Right hindlimb (tissue), 1 donor: ENCODE measurements at places on chromosomes 2 and 18.

DNA sequence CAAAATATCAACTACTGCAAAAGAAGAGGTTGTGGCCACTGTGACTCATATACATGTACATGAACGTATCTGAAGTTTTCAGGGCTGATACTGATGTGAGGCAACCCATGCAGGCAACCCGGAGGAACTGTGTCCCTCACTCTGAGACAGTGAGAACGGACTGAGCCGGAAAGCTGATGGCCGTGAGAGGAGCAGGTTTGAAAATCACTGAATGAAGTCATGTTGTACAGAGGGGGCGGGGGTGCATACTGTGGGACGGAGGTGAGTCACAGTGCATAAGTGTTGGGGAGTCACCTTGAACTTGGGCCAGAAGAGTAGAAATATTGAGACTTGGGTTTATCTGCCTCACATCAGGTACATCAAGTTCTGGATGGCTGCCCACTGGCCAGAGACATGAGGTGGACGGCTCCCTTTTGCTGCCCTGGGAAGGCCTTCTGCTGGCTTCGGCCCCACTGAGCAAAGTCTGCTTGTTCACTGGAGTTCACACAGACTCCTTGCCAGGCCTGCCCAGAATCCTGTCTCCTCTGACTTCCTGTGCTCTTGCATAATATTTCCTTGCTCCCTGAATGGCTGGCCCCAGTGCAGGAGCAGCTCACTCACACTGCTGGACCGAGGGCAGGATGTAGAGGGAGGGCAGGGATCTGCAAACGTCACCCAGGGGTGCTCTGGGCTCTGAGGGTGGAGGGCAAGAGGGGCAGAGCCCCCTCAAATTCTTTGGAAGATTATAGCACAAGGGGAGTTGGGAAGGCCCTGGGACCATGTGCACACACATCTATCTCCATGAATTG lies 18.1 kb downstream of the EPAS1 start:
- DNase-seq, result peak; percentile 76

DNA sequence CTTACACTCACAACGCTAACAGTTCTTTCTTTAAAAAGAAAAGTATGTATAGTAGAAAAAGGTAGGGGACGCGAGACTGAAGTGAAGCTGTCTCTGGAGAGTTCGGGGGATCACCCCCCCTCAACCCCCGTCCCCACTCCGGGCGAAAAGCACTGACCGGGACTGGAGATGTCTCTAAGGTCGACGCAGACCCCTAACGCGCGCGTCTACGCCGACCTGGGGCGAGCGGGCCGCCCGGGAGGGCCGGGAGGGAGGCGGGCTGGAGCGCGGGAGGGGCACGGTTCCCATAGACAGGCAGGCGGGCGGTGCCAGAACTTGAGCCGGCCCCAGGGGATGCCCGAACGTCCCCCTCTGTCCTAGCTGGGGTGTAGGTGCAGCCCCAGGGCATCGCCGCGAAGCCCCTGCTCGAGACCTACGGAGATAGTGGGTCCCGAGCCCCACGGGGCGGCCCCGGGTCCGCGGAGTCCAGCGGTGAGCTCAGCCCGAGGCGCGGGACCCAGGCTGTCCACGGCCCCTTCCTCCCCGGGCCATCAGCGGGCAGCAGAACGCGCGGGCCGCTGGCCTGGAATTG lies 82.2 kb downstream of the CHRNA1 start:
- peak; percentile 69 for DNase-seq

DNA sequence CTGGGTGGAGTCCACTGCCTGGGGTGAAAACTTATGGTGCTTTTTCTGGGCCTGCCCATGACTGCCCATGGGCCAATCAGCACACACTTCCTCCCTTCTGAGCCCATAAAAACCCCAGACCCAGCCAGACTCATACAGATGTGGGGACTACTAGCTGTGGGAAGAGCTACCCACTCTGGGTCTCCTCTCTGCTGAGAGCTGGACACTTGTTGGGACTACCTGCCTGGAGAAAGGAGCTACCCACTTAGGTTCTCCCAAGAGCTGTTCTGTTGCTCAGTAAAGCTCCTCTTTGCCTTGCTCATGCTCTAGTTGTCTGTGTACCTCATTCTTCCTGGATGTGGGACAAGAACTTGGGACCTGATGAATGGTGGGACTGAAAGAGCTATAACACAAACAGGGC lies 119.6 kb upstream of the SLC38A11 start:
- no peak for DNase-seq

GRCh38 chr2:189959450-189959849 lies 103.1 kb downstream of the MSTN start:
- DNase-seq, result peak; percentile 36

DNA sequence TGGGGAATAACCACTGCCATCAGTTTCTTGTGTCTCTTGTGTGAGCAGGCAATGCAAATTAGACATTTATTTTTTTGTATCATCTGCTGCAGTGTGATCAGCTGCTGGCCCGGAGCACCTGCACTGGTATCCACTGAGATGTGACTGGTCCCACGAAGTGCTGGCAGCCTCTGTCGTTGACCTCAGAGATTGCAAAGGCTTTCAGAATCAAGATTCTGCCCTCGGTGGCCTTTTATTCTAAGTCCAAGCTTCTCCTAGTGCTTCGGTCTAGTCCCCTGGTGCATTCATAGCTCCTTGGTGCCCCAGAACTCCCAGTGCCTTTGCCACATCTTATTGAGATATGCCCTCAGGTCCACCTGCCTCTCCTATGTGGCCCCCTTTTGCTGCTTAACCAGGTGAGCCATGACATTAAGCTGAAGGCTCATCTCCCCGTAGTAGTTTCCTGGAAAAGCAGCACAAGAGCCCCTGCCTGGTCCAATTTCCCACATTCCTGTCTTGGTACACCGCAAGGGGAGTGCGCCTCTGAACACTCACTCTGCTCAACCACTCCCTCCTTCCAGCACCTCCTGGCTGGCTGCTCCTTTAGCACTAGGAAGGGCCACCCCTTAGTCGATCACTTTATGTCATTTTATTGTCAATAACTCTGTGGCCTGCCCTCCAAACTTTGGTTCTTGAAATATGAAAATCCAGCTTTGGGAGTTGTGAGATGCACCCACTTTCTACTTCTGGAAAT lies 27.1 kb upstream of the MARCO start:
- no peak for DNase-seq

- no peak for DNase-seq
Observed at GRCh38 chr2:118061135-118061955, 26.9 kb upstream of the INSIG2 start.

DNA sequence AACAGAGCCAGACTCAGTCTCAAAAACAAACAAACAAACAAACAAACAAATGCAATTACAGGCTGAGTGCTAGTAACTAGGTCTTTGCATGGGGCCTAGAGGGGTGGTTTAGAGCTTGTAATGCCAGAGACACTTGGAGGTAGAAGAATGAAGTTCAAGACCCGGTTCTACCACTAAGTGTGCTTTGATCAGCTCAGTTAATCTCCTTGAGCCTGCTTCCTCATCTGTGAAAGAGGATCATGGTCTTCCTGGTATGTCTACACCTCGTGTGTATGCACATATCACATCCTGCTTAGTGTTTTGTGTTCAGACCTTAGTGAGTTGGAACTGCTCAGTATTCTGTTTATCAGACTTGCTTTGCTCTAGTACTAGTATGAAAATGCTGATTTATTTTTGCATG lies 4.8 kb upstream of the ATP6V1C2 start:
- DNase-seq, result no peak

DNA sequence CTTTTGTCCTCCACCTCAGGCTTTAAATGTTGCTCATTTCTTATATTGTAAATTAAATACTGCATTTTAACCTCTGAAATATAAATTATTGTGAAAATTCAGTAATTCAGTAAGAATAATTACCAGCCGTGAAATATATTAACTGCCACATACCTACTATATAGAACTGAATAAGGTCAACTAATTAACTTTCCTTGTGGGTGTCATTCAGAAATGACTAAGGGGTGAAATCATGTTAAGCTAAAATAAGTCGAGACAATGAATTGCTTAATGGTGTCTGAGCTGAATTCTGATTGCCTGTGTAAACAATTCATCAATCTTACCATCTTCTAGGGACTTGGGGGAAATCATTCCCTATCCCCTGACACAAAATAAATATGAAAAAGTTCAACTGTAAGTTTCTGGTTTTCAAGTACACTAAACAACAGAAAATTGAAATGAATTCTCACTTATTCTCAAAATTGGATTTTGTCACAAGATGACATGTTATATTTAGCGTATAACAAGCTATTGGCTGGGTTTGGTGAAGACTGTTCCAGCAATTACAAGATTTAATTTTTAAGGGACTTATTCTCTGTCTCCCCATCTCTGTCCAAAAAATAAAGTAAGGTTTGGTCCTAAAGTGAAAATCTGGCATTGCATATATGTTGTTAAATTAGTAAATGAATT lies 255.1 kb downstream of the METTL4 start:
- no peak for DNase-seq

DNA sequence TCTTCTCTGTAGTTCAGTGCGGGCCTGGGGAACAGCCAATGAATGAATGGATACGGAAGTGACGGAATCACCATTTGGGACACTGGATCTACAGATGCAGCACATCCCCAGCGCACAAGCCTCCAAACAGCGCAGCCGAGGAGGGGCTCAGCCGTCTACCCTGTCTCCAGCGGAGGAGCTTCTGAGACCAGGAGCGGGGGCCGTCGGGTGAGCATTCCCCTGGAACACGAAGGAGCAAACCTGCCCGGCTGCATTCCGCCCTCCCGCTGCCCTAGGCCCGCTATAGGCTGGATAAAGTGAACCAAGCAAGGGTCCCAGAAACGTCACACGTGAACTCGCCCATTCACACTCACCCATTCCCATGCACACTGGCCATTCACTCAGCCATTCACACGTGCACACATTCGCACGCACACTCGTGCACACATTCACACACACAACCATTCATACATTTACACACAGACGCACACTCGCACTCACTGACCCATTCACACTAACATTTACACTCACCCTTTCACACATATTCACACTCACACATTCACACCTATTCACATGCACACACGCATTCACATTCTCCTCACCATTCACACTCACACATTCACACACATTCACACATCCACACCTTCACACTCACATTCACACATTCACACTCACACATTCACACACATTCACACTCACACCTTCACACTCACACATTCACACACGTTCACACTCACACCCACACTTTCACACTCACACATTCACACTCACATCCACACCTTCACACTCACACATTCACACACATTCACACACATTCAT lies 63.4 kb downstream of the BIN1 start:
- no peak for DNase-seq

DNA sequence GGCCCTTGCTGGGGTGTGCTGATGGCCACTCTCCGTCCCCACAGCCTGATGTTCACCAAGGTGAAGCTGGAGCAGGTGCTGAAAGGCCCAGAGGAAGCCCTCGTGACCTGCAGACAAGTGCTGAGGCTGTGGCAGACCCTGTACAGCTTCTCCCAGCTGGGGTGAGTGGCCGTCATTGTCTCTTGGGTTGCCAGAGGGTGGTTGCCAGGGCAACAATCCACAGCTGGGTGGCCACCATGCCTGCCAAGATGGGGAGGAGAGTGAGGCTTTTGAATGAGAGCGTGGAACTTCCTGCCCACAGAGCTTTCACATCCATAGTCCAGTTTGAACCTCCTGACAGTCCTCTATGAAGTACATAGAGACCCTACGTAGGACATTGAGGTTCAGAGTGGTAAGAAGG lies 108.8 kb downstream of the STPG4 start:
- no peak for DNase-seq

- DNase-seq, result peak; percentile 75
Observed at GRCh38 chr2:72694715-72695496, 130.9 kb downstream of the EXOC6B start.

DNA sequence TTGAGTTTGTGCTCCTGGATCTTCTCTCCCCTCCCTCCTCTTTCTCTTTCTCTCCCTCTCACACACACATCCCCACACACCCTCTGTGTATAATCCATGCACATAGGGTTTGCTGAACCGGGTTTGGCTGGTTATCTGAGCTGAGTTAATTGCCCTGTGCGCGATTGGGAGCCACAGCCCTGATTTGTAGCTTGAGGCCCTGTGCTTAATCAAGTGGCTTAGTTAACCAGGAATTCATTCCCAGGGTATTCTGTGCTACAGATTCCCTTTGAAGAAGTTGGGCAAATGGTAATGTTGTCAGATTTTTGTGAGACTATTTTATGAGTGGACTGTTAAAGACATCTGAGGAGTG lies 6.2 kb downstream of the PARD3B start:
- no peak for DNase-seq

DNA sequence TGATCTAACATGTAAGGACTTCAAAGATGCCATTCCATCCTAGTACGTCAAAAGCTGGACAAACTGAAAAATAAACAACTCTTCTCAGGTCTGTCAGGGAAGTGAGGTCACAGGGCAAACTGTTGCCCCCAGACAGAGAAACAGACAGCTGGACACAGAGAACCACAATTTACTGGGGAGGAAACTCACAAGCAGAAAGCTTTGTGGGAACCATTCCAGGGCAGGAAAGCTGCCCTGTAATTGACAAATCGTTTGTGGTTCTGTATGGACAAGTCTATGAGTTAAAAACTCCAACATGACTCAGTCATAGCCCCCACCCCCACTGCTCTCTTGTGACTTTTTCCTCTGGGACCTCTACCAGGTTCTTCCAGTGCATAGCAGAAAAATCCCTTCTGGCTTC lies 28.4 kb downstream of the MCEE start:
- DNase-seq, result peak; percentile 53

DNA sequence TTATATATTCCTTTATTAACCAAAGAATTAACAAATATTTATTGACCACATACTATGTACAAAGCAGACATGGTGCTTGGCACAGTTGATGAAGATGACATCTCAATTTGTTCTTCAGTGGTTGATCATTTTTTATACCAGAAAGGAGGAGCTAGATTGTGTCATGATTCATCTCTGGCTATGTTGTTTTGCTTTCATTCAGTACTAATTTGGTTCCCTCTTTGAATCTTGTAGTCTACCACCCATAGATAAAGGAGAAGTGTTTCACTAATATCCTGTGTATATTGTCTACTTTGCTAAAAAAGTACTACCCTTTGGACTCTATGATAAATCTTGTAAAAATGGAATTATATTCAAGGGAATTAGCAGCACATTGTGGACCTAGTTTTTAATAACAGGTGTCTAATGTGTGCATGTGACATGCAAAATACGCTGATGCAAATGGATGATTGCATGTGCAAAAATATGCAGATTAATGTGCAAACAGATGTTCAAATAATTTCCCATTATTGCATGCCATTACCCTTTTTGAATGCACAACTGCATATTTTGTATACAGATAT lies 313.2 kb upstream of the ZEB2 start:
- no peak for DNase-seq

GRCh38 chr2:20378891-20379519 lies 28.4 kb upstream of the PUM2 start:
- DNase-seq, result peak; percentile 89

GRCh38 chr18:13808294-13809042 lies 15.5 kb upstream of the MC5R start:
- DNase-seq, result no peak

GRCh38 chr2:5535301-5535700 lies 156.9 kb upstream of the SOX11 start:
- DNase-seq, result no peak

GRCh38 chr2:223863491-223863890 lies 26.1 kb upstream of the AP1S3 start:
- DNase-seq, result no peak

GRCh38 chr2:159558479-159558878 lies 57.9 kb downstream of the BAZ2B start:
- no peak for DNase-seq
